ENCODE measurements at places on chromosomes 2 and 18.
A peak's percentile ranks its signal among the peaks of the same experiment; 100 is the strongest.

- H3K4me1 ChIP-seq: no peaks in the 10 kb centered on the region
- peaks cover 4% of the 10 kb centered on the region for H3K27me3 ChIP-seq
- H3K36me3 ChIP-seq: no peaks in the 10 kb centered on the region
- no peak overlapping the region for H3K27ac ChIP-seq
These were observed 118.5 kb upstream of the CD302 start for GRCh38 chr2:159916511-159916910.

DNA sequence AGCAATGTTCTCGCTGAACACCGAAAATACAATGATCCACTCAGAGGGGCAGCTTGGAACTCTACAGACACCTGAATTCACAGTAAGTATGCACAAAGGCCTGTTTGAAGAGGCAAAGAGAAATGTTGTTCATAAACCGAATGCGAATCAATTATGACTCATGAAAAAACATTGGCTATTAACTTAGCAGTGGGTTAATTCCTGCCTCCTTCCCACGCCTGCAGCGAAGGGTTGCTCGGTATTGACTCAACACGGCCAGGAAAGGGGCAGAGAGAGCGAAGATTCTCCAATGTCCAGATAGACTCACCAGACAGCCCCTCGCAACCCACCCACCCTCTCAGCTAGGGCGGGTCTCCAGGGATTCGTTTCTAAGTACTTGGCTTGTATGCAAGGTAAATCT lies 9.4 kb downstream of the CRACDL start:
- no peaks in the 10 kb centered on the region for H3K36me3 ChIP-seq
- no peak for DNase-seq
- no peaks in the 10 kb centered on the region for H3K4me1 ChIP-seq
- no peak overlapping the region for H3K27ac ChIP-seq
- H3K4me3 ChIP-seq: no peak overlapping the region

DNA sequence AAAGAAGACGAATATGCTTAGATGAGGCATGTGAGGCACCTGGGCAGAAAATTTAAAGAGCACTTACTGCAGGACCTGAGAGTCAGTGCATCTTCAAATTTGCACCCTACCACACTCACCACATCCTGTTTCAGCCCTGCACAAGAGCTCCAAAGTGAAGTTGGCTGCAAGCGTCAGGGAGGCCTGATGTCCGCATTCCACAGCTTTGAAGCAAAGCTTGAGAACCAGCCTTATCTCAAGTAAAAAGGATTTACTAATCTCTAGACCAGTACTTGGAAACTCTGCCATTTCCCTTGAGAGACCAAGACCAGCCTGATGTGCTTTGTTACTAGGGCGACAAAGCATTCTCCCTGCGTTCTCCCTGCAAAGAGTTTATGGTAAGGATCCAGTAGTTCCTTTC lies 3.4 kb upstream of the ASNSD1 start:
- H3K27me3 ChIP-seq: no peaks in the 10 kb centered on the region
- H3K4me3 ChIP-seq: peak overlapping the region; percentile 29
- peak; percentile 81 for DNase-seq
- peak overlapping the region; percentile 86 for H3K27ac ChIP-seq
- H3K36me3 ChIP-seq: peaks cover 4% of the 10 kb centered on the region

DNA sequence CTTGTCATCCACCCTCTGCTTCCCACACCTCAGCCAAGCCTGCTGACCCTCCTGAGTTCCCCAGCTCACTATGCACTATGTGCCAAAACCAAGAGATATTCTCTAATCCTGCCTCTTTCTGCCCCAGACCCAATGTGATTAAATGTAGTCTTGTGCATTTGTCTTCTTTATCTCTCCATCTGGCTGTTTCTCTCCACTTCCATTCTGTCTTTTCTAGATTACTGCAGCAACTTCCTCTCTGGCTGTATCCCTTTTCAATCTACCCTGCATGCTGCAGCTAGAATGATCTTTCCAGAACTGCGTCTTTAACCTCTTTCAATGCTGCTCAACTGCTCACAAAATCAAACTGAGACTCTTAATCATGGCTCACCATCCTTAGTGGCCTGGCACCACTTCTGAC lies 164.1 kb downstream of the GALNT14 start:
- H3K36me3 ChIP-seq: no peaks in the 10 kb centered on the region
- no peak overlapping the region for H3K27ac ChIP-seq
- no peak overlapping the region for H3K4me3 ChIP-seq
- DNase-seq: no peak
- no peaks in the 10 kb centered on the region for H3K4me1 ChIP-seq

GRCh38 chr2:127208313-127208712 lies 11.8 kb downstream of the CYP27C1 start:
- no peak overlapping the region for H3K27ac ChIP-seq
- H3K36me3 ChIP-seq: no peaks in the 10 kb centered on the region
- DNase-seq: no peak

- H3K27ac ChIP-seq: no peak overlapping the region
- no peak overlapping the region for H3K4me3 ChIP-seq
- DNase-seq: no peak
- H3K27me3 ChIP-seq: peaks cover 9% of the 10 kb centered on the region
- H3K4me1 ChIP-seq: no peaks in the 10 kb centered on the region
- H3K36me3 ChIP-seq: no peaks in the 10 kb centered on the region
These were observed 12.1 kb downstream of the PXDN start for GRCh38 chr2:1731963-1732768.

DNA sequence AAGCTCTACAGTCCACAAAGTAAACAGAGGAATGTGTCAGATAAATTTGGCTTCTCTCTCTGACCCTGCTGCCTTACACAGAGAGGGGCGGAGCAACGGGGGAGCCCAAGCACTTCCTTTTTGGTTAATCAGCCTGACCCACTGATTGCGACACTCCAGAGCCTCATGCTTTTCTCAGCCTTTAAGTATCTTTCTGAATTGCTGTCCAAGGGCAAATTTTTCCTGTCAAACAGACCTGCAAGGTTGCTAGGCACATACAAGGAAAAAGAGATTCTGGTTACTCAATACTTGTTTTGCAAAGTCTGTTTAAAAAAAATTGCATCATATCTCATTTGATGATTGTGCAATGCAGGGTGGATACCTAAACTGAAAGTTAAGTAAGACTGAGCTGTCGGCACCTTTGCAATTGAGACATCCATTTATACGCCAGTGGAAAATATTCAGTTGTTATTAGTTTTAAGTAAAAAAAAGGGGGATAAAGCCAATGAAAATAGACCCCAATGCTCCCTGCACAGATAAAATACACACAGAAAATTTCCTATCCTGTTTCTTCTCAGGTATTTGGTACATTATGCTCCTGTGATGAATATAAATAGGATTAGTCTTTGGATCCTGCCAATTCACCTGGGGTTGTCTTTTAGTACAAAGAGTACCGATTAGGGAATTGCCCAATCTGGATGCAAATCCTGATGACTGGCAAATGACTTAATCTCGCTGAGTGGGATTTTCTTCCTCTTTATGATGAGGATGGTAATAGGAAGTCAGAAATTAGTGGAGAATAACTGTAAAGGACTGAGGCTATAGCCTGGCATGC lies 260.2 kb upstream of the TRIB2 start:
- H3K27ac ChIP-seq: peak overlapping the region; percentile 94
- peak; percentile 74 for DNase-seq
- peak overlapping the region; percentile 58 for H3K4me3 ChIP-seq

- no peaks in the 10 kb centered on the region for H3K27me3 ChIP-seq
- H3K4me3 ChIP-seq: no peak overlapping the region
- DNase-seq: no peak
- H3K36me3 ChIP-seq: no peaks in the 10 kb centered on the region
These were observed 377.4 kb upstream of the DSEL start for GRCh38 chr18:67893916-67894315.

- no peak overlapping the region for H3K27ac ChIP-seq
- H3K36me3 ChIP-seq: peaks cover 2% of the 10 kb centered on the region
- H3K4me1 ChIP-seq: no peaks in the 10 kb centered on the region
- peak; percentile 45 for DNase-seq
- no peak overlapping the region for H3K4me3 ChIP-seq
- no peaks in the 10 kb centered on the region for H3K27me3 ChIP-seq
These were observed 138.1 kb downstream of the WDR7 start for GRCh38 chr18:56789004-56789888.

GRCh38 chr2:241842620-241843211 lies 16.0 kb downstream of the PDCD1 start:
- no peaks in the 10 kb centered on the region for H3K36me3 ChIP-seq
- DNase-seq: peak; percentile 58
- H3K4me3 ChIP-seq: peak overlapping the region; percentile 48

DNA sequence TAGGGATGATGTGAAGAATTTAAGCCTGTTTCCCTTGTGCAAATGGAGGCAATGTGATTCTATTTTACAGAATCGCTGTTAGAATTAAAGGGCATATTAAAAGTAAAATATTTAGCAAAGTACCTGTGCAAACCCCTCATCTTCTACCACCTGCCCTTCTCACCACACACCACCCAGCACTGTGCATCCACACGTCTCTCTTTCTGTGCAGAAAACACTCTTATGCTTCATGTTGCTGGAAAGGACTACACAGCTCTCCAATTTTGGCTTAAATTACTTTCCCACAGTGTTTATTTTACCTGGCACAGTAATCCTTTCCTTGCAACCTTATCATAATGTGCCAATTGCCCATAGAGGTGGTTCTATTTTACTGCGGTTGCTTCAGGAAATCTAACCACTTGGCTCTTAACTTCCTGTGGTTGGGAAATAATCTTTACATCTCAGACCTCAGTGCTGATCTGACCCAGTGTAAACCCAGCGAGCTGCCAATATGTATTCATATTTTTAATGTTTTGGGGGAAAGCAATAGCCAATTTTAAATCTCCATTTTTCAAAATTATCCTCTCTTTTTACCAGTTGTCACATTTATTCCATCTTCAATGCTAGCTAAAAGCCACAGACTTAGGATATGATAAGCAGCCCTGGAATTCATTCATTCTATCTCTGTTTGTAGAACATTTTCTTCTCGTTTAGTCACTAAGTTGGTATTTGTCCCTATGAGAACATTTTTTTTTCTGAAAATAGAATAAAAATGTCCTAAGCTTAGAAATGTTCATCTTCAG lies 250.9 kb downstream of the DSEL start:
- H3K4me1 ChIP-seq: peaks cover 41% of the 10 kb centered on the region
- DNase-seq: no peak
- no peaks in the 10 kb centered on the region for H3K36me3 ChIP-seq
- H3K27me3 ChIP-seq: peaks cover 4% of the 10 kb centered on the region
- no peak overlapping the region for H3K4me3 ChIP-seq

DNA sequence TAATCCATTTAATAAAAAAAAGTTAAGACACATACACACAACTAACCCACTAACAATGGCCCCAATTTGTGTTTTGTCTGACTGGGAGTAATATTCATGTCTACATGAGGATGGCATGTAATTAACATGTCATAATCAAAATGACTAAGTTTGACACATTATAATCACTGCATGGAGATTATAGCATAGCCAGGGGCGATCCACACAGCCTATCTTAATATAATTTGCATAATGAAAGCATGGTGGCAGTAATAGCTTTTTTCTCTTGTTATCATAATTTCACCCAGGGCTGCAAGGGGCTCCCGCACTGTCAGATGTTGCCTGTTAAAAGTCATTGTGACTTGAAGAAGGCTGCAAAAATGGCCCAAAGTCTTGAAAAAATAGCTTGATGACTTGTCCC lies 243.7 kb downstream of the SMAD2 start:
- no peaks in the 10 kb centered on the region for H3K36me3 ChIP-seq
- no peak overlapping the region for H3K4me3 ChIP-seq
- H3K27ac ChIP-seq: no peak overlapping the region
- no peak for DNase-seq
- peaks cover 11% of the 10 kb centered on the region for H3K27me3 ChIP-seq
- no peaks in the 10 kb centered on the region for H3K4me1 ChIP-seq

GRCh38 chr2:102755284-102755683 lies 6.5 kb upstream of the TMEM182 start:
- no peak overlapping the region for H3K4me3 ChIP-seq
- no peaks in the 10 kb centered on the region for H3K36me3 ChIP-seq
- H3K4me1 ChIP-seq: no peaks in the 10 kb centered on the region
- DNase-seq: no peak

GRCh38 chr2:223901854-223902253 lies 43.3 kb downstream of the WDFY1 start:
- H3K27me3 ChIP-seq: no peaks in the 10 kb centered on the region
- H3K4me3 ChIP-seq: no peak overlapping the region
- no peak for DNase-seq
- no peak overlapping the region for H3K27ac ChIP-seq
- H3K4me1 ChIP-seq: peaks cover 14% of the 10 kb centered on the region
- peaks cover 56% of the 10 kb centered on the region for H3K36me3 ChIP-seq

DNA sequence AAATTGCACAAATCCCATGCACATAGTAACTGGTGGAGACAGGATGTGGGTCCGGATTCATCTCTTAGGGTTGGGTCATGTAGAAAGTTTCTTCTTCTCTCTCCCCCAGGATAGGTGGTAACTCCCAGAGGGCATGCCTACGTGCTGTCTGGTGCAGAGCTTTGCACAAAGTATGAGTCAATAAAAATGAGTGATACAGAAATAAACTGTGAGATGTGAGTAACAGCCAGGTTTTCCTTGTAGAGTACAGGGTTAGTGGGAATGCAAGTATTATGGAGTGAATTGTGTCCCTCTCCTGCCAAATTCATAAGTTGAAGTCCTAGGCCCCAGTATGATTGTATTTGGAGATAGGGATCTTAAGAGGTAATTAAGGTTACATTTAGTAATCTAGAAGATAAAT lies 289.4 kb downstream of the ALK start:
- H3K27me3 ChIP-seq: peaks cover 10% of the 10 kb centered on the region
- no peaks in the 10 kb centered on the region for H3K4me1 ChIP-seq
- DNase-seq: no peak

DNA sequence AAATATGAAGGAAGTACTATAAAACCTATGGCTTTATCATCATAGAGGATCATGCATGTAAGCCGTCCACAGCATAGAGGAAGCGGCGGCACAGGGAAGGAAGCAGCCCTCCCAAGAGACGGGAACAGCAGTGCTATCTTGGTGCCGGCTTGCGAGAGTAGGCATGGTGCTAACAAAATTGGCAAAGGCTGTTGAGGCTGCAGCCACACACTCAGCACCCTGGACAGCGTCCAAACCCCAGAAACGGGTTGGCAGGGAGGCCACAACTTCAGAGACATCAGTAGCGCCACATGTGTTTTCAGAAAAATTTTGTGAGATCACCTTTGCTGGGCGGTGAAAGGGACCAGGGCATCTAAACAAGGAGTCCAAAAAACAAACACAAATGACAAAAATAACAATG lies 37.7 kb downstream of the NETO1 start:
- H3K4me3 ChIP-seq: no peak overlapping the region
- H3K27ac ChIP-seq: no peak overlapping the region
- H3K27me3 ChIP-seq: no peaks in the 10 kb centered on the region
- H3K4me1 ChIP-seq: no peaks in the 10 kb centered on the region
- no peaks in the 10 kb centered on the region for H3K36me3 ChIP-seq
- DNase-seq: peak; percentile 23

GRCh38 chr2:71944183-71944550 lies 203.5 kb downstream of the CYP26B1 start:
- H3K27ac ChIP-seq: no peak overlapping the region
- no peak for DNase-seq

- DNase-seq: no peak
- no peaks in the 10 kb centered on the region for H3K36me3 ChIP-seq
- no peaks in the 10 kb centered on the region for H3K27me3 ChIP-seq
- no peaks in the 10 kb centered on the region for H3K4me1 ChIP-seq
- H3K4me3 ChIP-seq: no peak overlapping the region
These were observed 161.8 kb downstream of the DLGAP1 start for GRCh38 chr18:4293337-4293736.

Measured in activated naive CD4-positive, alpha-beta T cell treated with anti-CD3 and anti-CD28 coated beads, Interleukin-2, amount 10 ng/mL, durations not matched to agents 7 days and 5 days (primary cell).